ENCODE measurements at places on chromosomes 5 and 9. TPM values are rescaled to one million over a fixed set of nuclear protein-coding genes. Genes with fewer than 3 reads are reported as not detected.

GRCh38 chr9:91844190-91844589 lies 105.8 kb downstream of the ROR2 start:
- DNase-seq = no peak

GRCh38 chr5:135036405-135036804 lies 2.4 kb upstream of the PITX1 start:
- DNase-seq = no peak

- DNase-seq = no peak
These were observed at the start of gene SLC6A3 for GRCh38 chr5:1445313-1445688. TSS of gene SLC6A3 (minus strand) at chr5:1445440. CDS start at chr5:1443197, 2,243 bp downstream.

The LOX gene
- 36.9 TPM for total RNA-seq

DNA sequence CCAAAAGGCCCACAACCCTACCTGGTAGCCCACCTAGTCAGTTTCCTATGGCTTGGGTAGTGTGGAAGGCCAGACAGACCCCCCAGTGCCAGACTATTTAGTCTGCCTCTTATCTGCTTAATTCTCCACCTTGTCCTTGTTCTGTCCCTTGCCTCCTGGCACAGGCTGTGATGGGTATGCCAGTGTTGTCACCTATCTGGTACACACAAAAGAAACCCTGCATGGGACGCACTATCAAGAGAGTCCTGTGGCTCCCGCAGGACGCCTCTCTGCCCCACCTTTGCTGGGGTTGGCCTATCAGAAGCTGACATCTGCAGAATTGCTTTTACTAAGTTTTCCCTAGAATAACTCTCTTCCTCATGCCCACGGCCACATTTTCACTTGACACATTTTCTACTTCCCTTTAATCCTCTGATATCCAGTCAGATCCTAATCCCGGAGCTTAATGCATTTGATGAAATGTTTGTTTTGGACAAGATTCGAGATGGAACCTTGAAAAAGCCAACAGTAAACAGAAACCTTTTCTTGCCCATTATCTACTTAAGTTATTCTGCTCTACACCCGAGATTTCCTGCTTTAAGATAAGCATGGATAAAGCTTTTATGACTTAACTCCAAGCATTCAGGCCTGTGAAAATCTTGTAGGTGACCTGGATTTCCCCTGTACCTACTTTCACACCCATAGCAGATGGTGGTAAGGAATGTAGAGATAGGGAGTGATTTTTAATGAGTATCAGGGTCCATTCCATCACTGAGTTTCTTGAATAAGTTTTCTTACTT lies 468.5 kb downstream of the ZNF608 start:
- no peak for DNase-seq

GRCh38 chr5:15234366-15234765 lies 265.6 kb upstream of the FBXL7 start:
- DNase-seq = no peak

DNA sequence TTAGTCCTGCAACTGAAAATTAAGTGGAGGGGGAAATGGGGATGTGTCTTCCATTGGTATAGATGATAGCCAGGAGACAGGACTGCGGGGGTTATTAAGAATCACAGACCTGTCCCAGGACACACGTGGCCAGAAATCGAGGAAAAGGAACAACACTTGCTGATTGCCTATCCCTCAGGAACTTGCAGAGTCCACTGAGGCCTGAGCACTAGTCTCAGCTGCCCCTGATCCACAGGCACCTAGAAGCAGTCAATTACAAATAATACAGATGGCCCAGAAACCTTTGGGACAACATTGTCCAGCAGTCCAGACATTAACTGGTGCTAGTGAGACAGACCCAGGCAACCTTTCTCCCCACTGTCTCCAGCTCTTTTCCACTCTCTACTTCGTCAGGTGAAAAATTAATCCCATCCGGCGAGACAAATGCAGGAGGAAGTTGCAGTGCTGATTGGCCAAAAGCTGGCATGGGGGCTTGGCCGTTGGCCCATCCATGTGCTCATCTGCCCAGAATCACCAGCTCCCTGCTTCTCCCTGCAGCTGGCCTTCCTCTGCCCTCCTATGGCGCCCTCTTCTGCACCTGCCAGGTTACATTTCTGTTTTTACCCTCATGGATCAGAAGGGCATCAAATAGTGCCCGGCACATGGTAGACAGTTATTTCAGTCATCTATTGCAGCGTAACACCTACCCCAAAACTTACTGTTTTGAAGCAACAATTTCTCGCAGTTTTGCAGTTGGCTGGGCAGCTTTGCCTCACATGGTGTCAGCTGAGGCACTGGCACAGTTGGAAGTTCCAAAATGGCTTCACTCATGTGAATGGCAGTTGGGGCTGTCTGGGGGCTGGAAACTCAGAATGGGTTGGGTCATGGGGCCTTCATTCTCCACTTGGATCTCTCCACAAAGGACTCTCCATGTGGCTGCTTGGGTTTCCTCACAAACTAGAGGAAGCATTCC lies 3.6 kb upstream of the B4GALT1 start:
- DNase-seq = no peak
